HEK293T (cell line): ENCODE measurements at places on chromosomes 12 and 14.

DNA sequence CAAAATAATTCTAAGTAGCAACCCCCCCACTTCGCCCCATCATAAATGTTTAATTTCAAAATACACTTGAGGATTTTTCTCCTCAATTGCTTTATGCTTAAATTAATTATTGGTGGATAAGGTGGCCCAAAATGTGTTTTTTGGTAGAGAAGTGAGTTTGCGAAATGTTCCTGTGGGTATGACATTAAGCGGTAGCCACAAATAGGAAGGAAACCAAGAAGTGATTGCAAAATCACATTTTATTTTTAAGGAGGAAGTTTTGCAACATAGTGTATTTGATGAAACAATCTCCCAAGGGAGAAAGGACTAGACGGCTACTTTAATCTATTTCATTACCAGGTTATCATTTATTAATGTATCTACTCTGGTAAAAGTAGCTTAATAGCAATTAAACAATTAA lies 25.5 kb downstream of the SLC25A3 start:
- DNase-seq: no peak

GRCh38 chr14:94485944-94486841 lies 10.2 kb upstream of the SERPINA9 start:
- peak; percentile 85 for DNase-seq

GRCh38 chr14:45970621-45971020 lies 681.0 kb downstream of the RPL10L start:
- no peak for DNase-seq

GRCh38 chr12:47410383-47410782 lies 295.4 kb downstream of the RPAP3 start:
- no peak for DNase-seq

GRCh38 chr12:113384778-113385177 lies 18.9 kb downstream of the SDS start:
- no peak for DNase-seq

- peak; percentile 25 for DNase-seq
Observed at GRCh38 chr12:107092669-107093416, 506 bp downstream of the CRY1 start.

DNA sequence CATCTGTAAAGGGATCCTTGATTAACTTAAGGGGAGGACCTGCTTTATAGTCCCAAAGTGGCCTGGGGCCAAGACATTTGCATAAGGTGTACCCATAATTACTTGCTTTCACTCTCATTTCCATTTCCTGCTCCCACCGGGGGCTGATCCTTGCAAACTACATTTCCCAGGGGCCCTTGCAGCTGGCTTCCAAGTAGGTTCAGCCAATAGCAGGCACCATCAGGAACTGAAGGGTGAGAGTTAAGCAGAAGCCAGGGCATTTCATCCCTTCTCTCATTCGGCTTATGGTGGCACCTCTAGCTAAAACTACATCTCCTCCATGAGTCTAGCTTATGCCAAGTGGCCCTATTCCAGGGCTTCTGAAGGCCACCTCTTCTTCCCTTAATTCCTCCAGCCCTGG lies 88.8 kb downstream of the CCDC60 start:
- DNase-seq: no peak

DNA sequence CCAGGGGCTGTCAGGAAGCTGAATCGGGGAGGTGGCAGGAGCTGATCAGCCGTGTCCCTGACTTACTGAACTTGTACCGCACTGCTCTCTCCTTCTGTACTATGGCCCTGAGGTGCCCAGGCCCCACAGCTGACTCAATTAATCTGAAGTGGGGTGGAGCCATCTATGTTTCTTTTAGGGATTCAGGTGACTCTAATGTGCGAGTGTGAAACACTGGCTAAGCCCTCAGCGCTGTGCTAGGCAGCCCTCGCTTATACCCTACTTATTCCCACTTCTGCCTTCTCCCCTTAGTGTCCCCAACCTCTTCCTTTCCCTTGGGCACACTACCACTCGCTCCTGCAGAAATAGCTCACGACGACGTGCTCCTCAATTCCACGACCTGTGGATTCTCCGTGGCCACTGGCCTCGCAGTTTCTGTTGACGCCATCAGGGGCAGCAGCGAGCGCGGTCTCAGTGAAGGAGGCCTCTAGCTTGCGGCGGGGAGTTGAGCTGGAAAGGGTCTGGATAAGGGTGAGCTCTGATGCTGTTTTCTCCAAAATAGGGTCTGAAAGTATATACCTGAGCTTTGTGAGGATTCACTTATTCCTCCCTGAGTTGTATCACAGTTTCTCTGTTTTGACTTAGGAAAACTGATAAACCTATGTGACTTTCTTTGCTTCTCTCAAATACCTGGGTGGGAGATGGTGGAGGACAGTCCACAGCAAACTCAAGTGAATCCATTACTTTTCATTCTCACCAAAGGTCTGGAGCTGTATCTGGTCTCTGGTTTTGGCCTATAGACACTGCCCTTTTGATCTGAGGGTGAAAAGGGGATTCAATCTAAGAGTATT lies 167.6 kb downstream of the SLC41A2 start:
- peak; percentile 74 for DNase-seq

GRCh38 chr14:59882957-59883356 lies 12.4 kb upstream of the RTN1 start:
- peak; percentile 37 for DNase-seq

DNA sequence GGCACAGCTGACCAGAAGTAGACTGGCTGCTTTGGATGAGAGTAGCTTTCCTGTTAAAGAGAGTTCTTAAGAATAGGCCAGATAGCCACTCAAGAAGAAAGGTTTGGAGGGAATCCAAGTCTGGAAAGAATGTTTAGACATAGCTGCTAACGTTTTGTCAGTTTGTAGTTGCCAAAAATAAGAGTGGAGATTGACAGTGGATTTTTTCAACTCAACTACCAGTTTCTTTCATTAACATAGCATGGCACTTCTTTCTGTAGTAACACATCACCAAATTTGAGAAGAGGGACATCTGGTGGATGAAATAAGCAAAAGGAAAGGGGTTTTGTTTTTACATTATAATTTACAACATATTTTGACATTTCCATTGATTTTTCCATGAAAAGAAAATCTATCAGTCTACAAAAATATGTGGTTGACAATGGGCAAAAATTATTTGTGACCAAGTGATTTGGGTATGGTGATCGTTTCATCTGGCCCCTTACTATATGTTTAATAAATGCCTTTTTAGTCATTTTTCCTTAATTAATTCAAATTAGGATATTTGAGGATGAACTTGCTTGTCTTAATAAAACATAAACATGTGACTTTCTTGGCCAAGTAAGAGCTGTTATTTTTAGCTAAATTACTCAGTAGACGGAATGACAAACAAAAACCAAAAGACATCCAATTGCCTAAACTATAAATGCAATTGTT lies 71.1 kb downstream of the PTPRR start:
- DNase-seq: peak; percentile 35
